Stimulated activated CD4-positive, alpha-beta T cell treated with anti-CD3 and anti-CD28 coated beads, Interleukin-15, amount 100 ng/mL, for 1 hour (primary cell): ENCODE measurements at places on chromosomes 16 and 17.

GRCh38 chr17:78278139-78278741, 46.8 kb downstream of the TMEM235 start:
- no peak for DNase-seq

DNA sequence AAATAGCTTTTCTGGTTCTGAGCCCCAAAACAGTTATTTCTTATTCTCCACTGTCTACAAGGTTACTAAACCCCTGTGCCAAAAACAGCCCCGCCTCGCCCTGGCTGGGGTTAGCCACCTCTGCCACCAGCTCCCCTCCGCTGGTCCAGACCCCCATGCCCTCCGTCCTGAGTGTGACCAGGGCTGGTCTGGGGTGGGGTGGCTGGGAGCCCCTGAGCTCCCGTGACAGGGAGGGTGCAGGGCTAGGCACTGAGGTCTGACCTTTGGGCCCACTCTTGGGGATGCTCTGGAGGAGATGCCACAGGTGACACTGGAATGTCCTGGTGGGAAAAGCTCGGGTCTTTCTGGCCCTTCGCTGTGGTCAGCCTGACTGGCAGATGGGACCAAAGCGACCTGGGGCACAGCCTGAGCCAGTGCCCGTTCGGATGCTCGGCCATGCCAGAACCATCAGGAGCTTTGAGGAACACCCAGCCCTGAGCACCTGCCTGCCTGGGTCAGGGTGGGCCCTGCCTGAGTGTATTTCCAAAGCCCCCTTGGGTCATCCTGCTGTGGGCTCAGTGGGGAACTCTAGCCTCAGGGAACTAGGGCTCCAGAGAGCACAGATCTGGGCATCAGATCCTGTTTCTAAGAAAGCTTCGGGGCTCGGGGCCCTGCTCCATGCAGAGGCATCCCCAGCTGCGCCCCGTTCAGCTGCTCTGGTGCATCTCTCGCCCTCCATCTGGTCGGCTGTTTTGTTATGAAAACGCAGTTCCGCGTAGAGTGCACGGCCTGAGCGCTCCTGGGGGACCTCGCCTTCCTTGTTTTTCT, 72.1 kb upstream of the GNG13 start:
- no peak for DNase-seq

- DNase-seq, result no peak
Observed at GRCh38 chr17:61467416-61468262, 15.4 kb downstream of the TBX4 start.

DNA sequence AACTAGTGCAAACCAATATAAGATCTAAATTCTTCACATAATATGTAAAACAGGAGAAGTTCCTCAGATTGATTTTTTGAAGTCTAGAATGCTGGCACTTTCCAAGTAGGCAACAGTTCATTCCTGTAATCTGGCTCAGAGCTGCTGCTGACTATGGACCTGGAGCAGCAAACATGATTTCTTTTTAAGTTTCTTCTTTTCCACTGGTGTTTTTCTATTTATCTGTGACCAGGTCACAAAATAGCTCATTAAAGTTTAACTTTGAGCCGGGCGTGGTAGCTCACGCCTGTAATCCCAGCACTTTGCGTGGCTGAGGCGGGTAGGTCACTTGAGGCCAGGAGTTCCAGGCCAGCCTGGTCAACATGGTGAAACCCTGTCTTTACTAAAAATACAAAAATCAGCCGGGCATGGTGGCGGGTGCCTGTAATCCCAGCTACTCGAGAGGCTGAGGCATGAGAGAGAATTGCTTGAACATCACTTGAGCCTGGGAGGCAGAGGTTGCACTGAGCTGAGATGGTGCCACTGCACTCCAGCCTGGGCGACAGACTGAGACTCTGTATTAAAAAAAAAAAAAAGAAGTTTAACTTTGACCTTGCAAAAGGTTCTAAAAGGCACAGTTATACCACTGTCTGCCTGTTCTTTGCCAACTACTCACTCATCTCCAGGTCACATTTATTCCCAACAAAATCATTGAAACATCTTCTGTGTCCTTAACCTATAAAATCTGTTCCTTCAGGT, 29.4 kb upstream of the SLC13A2 start:
- no peak for DNase-seq

GRCh38 chr16:12781777-12782176, 21.9 kb downstream of the CPPED1 start:
- no peak for DNase-seq

DNA sequence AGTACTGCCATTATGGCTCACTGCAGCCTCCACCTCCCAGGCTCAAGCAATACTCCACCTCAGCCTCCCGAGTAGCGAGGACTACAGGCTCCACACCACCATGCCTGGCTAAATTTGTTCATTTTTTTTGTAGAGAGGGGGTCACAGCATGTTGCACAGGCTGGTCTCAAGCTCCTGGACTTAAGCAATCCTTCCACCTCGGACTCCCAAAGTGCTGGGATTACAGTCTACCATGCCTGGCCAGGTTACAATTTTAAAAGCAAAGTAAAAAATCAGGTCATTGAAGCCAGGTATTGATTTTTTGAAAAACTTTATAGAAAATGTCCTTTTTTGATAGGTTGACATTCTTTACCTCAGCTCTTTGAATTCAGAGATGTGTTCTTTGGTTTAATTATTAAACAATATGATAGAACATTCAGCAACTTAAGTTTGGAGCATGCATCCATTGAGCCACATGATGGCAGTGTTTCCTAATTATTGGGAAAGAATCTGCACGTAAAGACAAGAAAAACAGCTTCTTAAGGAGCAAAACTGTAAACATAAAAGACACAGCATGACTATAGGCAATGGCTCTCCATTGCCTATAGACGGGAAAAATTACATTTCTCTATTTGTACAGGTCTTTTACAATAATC, 1.7 kb upstream of the SLC16A11 start:
- no peak for DNase-seq

DNA sequence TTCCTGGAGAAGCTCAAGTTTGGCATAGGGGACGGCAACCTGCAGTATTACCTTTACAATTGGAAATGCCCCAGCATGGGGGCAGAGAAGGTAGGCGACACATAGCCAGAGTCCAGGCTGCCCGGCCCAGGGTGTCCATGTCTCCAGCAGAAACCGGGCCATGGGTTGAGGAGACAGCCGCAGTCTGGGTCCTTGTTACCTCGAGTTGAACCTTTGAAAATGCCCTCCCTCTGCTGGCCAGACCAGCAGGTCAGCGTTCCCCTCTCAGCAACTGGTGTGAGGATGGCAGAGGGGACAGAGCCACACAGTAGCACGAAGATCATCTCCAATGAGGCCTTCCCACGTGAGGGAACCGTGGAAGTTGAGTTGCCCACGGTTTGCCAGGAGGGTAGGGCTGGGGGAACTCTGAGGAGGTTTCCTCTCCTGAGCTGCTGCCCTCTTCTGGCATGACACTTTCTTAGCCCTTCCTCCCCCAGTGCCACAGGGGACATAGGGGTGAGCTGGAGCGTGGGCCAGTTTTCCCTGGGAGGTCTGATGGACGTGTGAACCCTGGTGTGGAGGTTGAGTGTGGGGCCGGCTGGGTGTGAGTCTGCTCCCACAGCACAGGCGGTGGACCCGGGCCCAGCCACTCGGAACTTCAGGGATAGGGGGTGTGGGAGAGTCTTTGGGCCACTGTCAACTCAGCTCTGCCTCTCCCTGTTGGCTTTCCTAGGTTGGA, 27.2 kb downstream of the PLCD3 start:
- DNase-seq, result no peak

GRCh38 chr16:84531671-84532111, 27.2 kb upstream of the MEAK7 start:
- DNase-seq, result no peak

DNA sequence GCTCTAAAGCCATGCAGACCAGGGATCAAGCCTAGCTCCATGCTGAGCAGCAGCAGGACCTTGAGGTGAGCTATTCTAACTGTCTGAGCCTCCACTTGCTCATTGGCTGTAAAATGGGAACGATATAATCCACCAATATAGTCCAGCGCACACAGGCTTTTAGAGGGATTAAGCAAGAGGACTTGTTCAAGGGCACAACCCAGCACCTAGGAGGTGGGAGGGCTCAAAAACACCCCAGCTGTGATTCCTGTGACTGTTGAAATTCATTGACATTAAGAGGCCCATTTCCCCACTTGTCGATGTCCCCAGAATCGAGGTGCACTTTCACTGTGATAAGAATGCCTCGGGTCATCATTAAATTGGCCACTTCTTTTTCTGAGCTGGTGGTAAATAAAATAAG, 4.1 kb downstream of the USH1G start:
- no peak for DNase-seq

DNA sequence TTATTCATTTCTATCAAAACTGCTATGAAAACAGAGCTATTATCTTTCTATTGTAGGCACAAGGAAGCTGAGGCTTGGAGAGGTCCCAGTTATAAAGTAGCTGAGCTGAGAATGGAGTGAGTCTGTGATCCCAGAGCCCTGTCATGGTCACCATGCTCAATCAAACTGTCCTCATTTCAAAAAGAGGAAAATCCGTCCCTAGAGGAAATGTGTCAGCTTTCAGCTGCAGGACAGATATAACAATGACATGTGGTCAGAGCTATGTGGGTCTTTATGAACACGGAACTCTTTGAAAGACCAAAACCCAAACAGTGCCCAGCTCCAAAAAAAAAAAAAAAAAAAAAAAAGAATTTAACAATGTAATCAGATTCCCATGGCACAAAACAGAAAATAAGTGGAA, 266.1 kb downstream of the XYLT1 start:
- no peak for DNase-seq

- DNase-seq, result no peak
Observed at GRCh38 chr17:34651402-34651811, 72.0 kb downstream of the TMEM132E start.

DNA sequence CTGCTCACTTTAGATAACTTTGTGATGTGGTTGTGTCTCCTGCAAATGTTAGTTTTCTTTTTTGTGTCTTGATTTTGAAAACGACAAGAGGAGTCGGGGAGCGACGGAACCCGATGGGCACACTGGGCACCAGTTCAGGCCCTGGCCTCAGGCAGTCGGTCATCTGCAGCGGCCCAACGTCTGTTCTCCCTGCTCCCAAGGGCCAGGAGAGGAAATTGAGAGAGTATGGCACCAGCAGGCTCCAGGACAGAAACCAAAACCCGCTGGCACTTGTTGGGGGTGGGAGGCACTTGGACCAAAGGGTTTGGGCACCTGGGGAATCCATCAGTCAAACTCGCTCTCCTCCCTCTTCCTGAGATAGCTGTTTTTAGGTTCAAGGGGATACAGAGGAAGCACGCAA, 17.2 kb downstream of the RBFOX3 start:
- DNase-seq, result no peak

- DNase-seq, result no peak
Observed at GRCh38 chr17:6474906-6475305, 30.7 kb downstream of the PIMREG start.

- DNase-seq, result no peak
Observed at GRCh38 chr17:57341611-57342540, 85.6 kb downstream of the MSI2 start.

GRCh38 chr16:11181899-11182279, 74.1 kb downstream of the SOCS1 start:
- DNase-seq, result no peak

DNA sequence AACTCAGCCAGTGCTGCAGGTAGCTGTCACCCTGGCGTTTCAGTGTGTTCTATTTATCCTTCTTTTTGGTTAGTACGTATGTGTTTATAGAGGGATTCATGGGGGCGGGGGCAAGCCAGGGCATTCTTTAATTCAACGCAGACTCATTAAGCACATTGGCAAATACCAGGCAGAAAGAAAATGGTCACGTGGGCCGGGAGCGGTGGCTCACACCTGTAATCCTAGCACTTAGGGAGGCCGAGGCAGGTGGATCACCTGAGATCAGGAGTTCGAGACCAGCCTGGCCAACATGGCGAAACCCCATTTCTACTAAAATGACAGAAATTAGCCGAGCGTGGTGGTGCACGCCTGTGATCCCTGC, 69.1 kb downstream of the HAPSTR1 start:
- no peak for DNase-seq
